ENCODE measurements at places on chromosomes 11 and 22.

GRCh38 chr11:94030059-94030458 lies 8.9 kb downstream of the HEPHL1 start:
- no peak for DNase-seq

DNA sequence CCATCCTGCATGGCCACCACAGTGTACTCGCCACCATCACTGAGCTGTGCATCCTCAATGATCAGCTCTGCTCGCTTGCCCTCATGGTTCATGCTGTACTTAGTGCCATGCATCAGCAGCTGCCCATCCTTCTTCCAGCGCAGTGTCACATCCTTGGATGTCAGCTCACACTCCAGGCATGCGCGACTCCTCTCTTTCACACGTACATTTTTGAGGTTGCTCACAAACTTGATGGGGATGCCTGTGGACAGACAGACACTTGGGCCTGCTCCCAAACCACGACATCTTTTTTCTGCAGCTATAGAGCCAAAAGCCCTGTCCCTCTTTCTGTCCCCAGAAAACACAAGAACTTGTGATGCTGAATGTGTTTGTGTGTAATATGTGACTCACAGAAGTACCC lies 10.5 kb downstream of the IGSF22 start:
- no peak for DNase-seq

DNA sequence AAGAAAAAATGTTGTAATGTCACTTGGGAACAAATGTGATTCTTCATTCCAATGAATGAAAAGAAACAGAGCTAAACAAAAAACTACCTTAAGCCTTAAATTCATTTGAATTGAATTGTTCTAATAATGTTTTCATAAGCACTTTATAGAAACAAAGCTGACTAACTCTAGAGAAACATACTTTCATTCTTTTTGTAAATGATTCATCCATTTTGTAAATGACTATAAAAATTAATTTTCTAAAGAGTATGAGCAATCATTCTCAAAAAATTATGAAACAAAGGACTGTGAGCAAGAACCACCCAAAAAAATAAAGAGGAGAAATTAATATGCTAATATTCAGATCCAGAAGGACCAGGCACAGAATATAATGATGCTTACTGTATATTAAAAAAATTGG lies 986.5 kb upstream of the CHORDC1 start:
- no peak for DNase-seq

DNA sequence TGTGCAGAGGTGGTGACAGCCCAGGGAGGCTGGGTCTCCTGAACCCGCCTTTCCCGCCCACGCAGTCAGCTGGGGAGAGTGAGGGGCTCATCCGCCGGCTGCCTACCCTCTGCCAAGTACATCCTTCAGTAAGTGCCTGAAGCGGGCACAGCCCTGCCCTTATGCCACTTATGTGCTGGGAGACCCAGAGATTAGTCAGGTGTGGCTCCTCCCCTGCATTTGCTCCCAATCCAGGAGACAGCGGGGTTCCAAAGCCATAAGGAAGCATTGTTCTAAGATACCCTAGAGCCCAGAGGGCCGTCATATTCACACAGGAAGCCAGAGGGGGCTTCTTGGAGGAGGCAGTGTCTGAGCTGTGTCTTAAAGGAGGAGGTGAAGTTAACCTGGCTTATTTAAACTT lies 5.8 kb upstream of the PPP6R3 start:
- DNase-seq = no peak

GRCh38 chr11:102112509-102112821 lies 2.2 kb downstream of the YAP1 start:
- DNase-seq = peak; percentile 23

DNA sequence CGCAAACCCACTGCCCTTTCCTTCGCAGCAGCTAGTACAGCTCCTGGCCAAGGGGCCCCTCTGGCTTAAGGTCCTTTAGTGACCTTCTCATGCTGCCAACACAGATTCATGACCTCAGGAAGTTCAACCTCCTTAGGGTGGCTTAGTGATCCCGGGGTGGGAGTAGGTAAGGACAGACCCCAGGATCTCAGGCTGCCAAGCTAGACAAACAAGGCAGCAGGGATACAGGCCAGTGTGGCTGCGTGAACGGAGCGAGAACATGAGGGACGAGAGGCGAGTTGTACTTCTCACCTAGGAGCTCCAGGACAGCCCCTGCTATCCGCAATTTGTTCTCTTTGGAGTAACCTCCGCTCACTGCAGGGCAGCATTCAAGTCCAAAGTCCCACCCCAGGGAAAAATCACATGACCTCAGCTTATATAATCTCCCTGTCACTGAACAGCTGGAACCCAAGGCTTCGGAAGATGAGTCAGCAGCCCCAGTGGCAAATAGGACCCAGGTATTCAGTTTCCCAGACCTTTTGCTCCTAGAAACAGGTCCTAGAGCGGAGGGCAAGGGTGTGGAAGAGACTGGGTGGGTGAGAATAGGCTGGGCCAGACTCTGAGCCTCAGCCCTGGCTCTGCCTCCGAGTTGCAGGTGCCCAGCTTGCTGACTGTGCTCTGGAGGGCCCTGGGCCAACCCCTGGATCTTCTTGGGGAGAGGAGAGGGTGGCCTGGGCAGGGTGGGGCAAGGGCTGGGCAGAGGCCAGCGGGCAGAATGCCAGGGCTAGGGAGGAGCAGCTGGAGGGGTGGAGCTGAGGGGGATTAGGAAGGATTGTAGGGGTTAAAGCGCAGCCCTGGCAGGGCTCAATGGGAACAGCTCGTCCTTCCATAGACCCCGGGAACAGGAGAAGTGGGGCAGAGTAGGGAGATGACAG lies 13.1 kb downstream of the USP2 start:
- no peak for DNase-seq

GRCh38 chr11:17775507-17776211 lies 41.1 kb downstream of the KCNC1 start:
- DNase-seq = no peak

GRCh38 chr22:23072911-23073491 lies 2.7 kb downstream of the GNAZ start:
- DNase-seq = no peak

- peak; percentile 64 for DNase-seq
Observed at GRCh38 chr11:8658321-8659057, 24.0 kb downstream of the TRIM66 start.

DNA sequence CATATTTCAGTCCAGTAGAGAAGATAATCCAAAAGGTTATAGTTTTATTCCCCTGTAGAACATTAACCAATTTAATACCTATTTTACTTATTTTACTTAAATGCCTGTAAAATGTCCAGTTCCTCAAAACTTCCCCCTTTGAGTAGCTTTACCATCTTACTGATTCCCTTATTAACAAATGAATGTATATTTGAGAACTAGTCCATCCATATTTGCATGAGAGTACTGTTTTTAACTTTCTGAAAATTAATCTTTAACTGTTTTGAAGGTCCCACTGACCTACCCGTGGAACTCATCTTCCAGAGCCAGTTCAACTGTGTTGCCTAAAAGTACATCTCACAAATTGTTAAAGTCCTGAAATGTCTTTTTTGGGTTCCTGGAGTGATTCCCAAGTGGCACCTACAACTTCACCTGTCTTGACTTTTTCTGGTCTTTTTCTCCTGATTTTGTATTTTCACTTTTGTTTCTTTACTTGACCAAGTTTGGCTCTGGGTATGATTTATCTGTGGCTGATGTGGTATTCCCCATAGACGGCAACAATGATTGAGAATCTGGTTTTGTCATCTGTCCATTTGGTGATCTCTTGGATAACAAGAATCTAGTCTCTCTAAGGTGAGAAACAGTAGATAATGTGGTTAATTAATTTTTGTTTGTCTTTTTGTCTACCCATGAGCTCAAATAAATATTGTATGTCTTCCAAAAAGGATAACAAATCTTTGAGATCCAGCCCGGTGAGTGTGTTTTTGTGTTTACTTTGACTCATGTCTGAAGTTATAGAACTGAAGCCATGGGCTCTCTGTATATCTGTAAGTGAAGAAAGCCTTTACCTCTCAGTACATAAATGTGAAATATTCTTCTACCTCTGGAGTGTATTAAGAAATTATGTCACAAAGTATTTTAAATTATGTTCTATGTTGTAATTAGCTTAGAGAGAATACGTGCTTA lies 174.2 kb downstream of the ETS1 start:
- DNase-seq = no peak

- DNase-seq = no peak
Observed at GRCh38 chr22:46959369-46959768, 196.9 kb downstream of the TBC1D22A start.

DNA sequence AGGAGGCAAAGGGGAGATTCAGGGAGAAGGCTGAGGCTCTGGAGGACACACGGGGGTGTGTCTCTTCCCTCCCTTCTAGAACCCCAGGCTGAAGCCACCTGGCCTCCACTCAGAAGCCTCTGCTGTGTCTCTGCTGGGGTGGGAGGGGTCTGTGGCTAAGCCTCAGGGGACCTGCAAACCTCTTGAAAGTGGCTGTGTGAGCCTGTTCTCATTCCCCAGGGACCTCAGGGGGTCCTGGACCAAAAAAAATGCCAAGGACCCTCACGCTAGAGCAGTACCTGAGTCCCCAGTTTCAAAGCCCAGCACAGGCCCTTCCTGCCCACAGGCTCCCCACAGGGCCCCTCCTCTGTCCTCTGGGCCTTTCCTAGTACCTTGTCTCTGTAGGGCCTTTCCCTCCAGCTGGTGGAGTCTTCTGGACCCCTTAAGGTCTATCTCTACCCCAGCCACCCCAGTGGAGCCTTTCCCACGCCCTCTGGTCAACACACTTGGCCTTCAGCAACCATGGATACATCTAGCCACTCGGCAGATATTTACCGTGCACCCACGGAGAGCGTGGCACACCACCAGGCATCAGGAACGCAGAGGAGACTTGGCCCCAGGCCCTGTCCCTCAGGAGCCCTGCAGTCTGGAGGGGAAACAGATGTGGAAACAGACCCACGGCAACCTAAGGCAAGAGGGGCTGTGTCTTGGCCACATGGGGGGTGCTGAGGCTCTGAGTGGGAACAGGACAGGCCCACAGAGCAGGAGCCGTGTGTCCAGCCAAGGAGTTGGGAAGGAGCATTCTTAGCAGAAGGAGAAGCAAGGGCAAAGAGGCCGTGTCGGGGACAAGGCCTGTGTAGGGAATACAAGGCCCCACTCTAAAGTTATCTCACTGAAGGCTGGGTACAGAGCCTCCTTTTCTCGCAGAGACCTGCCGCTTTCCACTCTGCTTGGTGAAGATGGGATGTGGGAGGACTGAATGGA lies 18.5 kb downstream of the PLA2G6 start:
- no peak for DNase-seq

- DNase-seq = no peak
Observed at GRCh38 chr22:39278040-39278439, 33.3 kb upstream of the PDGFB start.

DNA sequence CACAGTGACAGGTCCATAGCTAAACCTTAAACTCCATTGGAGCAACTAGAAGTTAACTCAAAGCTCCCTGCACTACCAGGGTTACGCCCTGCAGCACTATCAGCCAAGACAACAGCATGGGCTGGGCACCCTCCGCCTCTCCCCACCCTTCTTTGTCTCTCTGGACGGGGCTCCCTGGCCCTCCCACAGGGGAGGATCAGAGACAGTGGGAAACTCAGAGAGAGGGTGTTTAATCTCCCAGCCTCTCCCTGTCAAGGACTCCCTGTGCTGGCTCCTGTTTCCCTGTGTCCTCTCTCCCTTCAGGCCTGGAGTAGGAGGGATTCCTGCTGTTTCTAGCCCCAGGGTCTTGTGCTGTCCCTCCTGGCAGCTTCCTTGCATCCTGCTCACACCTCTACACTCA lies 56.9 kb upstream of the CSNK2A3 start:
- DNase-seq = no peak

- DNase-seq = peak; percentile 71
Observed at GRCh38 chr22:37454857-37455686, 27.8 kb upstream of the ELFN2 start.

GRCh38 chr11:83456075-83456474 lies 169.9 kb upstream of the CCDC90B start:
- no peak for DNase-seq

DNA sequence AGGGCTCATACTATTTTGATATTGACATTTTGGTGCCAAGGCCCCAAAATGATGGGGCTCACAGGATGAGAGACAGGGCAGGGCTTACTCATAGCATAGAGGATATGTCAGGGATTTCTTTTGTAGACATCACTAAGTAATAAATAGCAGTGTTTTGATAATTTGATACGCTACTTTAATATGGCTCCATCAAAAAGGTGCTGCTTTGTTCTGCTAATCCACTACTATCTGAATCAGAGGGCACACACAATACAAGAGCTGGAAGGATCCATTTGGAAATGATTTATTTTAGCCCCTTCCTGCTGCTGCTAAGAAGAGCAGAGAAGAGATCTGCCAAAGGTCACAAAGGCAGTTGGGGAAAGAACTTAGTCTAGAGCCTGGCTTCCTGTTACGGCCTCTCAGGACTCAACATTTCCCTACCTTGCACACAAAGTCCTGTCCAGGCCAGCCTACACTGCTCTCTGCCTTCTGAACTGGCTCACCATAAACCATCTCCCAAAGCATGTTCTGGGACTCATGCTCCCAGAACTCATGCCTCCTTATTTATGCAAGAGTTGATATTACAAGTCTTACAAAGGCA lies 261.3 kb upstream of the ARHGAP20 start:
- DNase-seq = no peak

GRCh38 chr22:29702931-29703501 lies 16.8 kb upstream of the CABP7 start:
- peak; percentile 36 for DNase-seq

GRCh38 chr22:23305922-23306374 lies 125.6 kb downstream of the BCR start:
- peak; percentile 86 for DNase-seq

- DNase-seq = no peak
Observed at GRCh38 chr11:73237471-73238290, 19.6 kb downstream of the P2RY2 start.

DNA sequence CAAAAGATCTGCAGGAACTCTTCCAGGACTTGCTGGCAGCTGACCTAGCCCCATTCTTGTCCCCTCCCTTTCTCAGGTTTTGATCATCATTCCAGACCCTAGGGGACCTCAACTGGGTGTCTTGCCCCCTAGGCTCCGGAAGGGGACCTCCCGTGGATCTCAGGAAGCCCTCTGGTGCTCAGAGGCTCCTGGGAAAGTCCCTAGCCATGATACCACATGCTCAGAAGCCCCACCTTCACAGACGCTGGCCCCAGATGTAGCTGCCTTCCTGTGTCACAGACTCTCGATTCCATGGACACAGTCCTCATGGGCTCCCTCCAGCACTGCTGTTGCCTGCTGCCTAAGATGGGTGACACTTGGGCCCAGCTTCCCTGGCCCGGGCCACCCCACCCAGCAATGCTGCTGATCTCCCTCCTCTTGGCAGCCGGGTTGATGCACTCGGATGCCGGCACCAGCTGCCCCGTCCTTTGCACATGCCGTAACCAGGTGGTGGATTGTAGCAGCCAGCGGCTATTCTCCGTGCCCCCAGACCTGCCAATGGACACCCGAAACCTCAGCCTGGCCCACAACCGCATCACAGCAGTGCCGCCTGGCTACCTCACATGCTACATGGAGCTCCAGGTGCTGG lies at the start of gene LRRC55:
TSS of gene LRRC55 (plus strand) at position 276 of the 628 bp plus-strand sequence. CDS start at position 346, 70 bp downstream.
- DNase-seq = no peak

GRCh38 chr11:59866836-59867235 lies 549 bp upstream of the TCN1 start:
- no peak for DNase-seq

DNA sequence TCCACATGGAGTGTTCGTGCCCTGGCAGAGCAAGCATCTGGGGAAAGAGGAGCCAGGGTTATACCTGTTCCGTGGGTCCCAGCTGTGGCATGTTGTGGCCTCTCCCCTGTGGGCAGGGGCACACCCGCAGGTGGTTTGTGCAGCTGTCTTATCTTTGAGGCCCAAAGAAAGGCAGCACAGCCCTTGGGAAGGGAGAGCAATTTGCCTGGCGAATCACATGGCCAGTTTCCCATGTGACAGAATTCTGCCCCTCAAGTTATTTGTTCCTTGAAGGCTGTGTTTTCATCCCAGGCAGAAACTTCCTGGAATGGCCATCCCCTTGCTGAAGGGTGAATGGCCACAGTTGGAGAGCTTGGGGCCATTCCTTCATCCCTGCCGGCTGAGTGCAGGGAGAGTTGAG lies 16.4 kb upstream of the COX8A start:
- DNase-seq = no peak

All from lung (tissue), 17 donors.